ENCODE measurements at places on chromosomes 7 and 10.

DNA sequence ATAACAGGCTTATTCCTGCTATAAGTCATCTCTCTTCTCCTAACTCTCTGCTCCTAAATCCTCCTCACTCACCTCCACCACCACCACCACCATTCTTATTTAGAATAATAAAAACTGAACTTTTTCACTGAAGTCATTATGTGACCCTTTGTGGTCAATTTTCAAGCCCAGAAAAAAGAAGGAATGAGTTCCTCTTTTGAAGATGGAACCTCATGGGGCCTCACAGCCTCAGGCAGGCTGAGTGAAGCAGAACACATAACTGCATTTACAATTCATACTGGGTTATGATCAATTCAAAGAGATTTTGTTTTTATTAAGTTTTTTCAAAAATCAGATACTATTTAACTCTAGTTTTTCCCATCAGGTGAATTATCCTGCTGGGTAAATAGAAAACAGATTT, 29.8 kb downstream of the PNLIPRP3 start:
- DNase-seq, result no peak

DNA sequence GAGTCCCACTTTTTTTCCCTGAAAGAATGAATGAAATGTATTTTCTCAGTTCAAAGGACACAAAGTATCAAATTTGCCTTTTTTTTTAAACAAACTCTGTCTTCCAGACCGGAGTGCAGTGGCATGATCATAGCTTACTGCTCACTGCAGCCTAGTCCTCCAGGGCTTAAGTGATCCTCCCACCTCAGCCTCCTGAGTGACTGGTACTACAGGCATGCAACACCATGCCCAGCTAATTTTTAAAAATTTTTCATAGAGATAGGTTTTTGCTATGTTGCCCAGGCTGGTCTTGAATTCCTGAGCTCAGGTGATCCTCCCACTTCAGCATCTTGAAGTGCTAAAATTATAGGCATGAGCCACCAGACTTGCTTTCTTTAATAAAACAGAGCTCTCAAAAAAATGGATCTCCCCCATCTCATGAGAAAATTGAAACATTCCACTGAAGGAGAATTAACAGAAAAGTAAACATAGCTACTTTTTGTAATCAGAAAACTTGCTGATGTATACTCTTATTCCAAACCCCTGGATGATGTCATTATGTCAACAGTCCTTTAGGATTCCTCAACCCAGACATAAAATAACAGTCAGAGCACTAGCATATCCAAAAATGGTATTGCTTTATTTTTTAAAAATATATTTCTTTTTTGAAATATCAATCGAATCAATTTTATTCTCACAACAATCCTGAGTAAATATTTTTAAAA, 12.3 kb upstream of the TRDMT1 start:
- DNase-seq, result peak; percentile 63

- peak; percentile 45 for DNase-seq
Observed at GRCh38 chr10:7915923-7916536, 97.7 kb downstream of the TAF3 start.

DNA sequence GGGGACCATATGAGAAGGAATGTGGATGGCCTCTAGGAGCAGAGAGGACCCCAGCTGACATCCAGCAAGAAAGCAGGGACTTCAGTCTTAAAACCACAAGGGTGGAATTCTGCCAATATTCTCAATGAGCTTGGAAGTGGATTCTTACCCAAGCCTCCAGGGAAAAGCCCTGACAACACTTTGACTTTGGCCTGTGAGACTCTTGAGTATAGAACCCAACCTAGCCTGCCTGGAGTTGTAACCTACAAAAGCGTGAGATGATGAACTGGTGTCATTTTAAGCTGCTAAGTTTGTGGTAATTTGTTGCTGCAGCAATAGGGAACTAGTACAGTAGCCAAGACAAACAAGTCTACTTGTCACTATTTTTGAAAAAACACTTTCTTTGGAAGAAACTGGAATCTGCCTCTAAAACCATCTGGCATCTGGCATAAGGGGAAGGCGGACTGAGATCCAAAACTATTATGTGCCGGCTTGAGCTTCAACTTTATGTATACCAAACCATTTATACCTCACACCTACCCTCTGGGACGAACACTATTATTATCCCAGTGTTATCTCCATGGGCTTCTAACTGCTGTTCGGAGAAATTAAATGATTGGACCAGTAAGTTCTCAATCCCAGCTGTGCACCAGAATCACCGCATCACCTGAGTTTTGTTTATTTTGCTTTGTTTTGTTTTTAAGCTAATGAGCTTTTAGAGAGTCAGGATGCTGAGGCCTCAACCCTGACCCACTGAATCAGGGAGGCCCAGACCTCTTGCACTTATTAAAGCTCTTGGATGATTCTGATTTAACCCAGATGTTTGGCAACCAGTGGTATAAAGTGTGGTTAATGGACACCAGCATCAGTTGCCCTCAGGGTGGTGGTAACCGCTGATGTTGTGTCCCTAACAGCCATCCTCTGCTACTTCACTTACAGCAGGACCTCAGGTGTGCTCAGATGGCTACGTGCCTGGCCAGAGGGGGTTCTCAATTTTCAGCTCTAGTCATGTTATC, 83.0 kb downstream of the C1GALT1 start:
- peak; percentile 74 for DNase-seq

GRCh38 chr7:15891151-15891881, 204.8 kb upstream of the MEOX2 start:
- DNase-seq, result peak; percentile 72

DNA sequence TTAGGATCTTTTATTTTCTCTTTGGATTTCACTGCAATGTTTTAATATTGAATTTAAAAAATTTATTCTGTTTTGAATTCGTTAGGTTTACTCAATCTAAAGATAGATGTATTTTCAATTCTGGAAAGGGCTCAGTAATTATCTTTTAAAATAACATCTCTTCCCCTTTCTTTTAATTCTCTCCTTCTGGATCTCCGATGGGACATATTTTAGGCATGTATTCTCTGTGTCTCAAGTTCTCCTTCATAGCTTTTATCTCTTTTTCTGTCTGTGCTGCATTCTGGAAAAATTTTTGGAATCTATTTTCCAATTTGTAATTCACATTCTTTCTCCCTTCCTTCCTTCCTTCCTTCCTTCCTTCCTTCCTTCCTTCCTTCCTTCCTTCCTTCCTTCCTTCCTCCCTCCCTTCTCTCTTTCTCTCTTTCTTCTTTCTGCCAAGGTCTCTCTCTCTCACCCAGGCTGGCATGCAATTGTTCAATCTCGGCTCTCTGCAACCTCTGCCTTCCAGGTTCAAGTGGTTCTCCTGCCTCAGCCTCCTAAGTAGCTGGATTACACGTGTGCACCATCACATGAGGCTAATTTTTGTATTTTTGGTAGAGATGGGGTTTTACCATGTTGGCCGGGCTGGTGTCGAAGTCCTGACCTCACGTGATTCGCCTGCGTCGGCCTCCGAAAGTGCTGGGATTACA, 98.5 kb upstream of the CTTNBP2 start:
- DNase-seq, result no peak

GRCh38 chr10:85917601-85918000, 449.0 kb downstream of the GRID1 start:
- DNase-seq, result no peak

DNA sequence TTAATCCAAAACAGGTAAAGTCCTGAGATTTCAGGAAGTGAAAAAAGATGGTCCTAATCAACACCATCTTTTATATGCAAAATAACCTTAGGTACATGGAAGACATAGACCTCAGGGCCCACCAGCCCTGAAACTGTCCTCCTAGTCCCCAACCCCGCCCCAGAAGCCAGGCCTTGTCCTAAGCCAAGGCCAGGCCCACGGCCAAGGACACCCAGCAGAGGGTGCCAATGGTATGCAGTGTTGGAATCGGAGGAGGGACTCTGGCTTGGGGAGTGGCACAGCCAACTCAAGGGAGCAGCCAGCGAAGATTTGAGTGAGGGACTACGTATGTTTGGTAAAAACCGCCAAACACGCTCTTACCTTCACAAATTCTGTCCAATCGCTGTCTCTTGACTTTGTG, 96.7 kb downstream of the ZRANB1 start:
- no peak for DNase-seq

GRCh38 chr7:33807779-33808482, 97.4 kb upstream of the BMPER start:
- peak; percentile 95 for DNase-seq

DNA sequence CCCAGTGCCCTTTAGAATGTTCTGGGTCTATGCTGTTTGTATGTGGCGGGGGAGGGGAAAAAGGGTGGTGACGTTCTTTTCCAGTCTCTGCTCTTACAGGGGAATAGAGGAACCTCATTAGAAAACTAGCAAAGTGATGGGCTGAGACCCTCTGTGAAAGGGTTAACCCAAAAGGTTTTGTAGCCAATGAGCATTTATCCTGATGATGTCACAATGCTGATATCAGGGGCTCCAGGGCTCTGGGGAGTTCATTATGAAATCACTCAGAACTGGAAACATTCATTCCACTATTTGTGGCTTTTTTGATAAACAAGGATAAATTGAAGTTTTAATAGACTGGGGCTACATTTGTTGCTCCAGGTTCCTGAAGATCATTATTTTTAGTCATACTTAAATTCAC, 71.7 kb downstream of the ARID5B start:
- no peak for DNase-seq

DNA sequence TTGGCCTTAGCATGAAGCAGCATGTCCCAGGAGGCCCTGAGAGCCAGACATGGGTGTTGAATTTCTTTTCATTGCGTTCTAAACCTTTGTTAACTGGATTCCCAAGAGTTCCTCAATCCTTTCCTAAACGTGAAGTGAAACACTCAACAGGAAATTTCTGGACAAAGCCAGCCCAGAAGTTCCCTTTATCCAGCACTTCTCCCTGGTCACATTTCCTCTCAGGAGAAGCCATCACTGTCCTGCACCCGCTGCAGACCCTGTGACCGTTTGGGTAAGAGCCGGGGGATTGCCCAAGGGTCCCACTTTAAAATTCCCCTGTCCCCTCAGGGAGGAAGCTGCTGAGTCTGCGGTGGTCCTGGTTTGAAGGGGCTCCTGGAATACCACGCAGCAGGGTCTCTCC, 88.0 kb upstream of the ZPBP start:
- DNase-seq, result no peak

DNA sequence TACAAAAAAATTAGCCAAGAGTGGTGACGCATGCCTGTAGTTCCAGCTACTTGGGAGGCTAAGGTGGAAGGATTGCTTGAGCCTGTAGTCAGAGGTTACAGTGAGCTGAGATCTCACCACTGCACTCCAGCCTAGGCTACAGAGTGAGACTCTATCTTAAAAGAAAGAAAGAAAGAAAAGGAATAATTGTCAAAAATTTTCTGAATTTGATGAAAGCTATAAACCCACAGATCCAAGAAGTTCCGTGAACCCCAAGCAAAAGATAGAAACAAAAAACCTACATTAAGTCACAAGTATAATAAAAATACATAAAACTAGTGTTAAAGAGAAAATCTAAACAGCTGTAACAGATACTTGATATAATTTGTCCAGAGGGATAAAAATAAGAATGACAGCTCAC, 60.1 kb upstream of the KMT2C start:
- DNase-seq, result no peak

DNA sequence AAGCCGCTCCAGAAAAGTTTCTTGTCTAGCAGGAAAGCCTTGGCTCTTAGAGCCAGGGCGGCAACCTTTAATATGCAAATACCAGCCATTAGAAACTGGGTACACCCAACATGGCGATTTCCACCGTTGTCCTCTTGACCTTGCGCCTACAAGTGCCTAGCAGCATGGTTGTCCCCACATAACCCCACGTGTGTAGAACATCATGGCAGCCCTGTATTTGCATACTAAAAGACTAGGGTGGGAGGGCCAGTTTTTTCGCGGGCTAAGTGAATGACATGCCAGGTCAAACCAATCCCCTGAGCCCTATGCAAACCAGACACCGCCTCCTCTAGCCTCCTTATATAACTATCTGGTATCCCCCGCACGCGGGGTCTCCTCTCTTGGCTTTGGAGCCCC, 58.4 kb upstream of the FZD8 start:
- no peak for DNase-seq

DNA sequence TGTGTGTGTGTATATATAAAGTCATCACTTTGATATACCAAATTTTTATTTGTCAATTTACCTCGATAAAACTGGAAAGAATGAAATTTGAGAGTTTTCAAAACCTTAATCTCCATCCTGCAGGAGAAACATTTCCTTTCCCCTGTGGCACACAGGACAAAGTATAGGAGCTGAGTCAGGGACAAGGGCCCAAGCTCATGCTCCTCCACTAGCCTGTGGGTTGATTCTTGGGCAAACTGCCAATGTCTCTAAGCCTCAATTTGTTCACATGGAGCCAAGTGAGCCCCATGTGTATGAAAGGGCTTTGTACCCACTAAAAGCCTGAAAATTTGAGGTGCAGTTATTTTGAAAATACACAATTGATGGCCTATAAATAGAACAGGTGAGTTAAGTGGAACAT, 60.3 kb upstream of the IL6 start:
- DNase-seq, result peak; percentile 85

All from LHCN-M2 (cell line).